ENCODE measurements at places on chromosomes 3 and 15.

- DNase-seq = no peak
These were observed 193.3 kb upstream of the TTC14 start for GRCh38 chr3:180408654-180409053.

DNA sequence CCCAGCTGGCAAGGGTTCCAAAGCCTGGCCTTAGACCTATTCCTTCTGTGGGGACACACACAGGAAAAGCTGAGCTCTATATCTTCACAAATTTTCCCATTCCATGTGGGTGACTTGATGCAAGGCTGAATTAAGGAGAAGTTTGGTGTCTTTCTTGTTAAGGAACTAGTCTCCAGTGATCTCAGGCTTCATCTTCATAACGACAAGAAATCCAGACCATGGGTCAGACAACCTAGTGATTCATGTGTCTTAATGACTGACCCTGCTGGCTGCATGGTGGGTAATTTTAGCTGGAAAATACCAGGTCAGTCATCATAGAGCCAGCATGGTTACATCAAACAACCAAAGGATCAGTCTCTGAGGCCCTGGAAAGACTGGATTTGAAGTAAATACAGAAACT lies 112.7 kb upstream of the SLC4A7 start:
- no peak for DNase-seq

- DNase-seq = no peak
These were observed 34.6 kb upstream of the FGD5 start for GRCh38 chr3:14784087-14784681.

DNA sequence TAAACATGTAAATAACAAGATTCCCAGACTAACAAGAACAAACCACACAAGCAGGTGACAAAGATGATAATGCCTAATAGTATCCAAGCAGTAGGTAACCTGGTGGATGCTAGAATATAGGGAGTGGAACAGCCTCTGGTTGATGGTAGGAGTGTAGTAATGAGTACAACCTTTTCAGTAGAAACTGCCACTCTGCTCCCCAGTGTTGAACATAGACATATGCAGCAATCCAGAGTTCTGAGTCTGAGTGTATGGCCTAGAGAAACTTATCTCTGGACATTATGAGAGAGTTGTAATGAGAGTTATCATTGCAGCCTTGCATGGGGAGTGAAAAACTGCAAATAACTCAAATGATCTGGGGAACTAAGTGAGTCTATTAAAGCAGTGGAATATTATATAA lies 76.1 kb upstream of the ACAD9 start:
- no peak for DNase-seq

DNA sequence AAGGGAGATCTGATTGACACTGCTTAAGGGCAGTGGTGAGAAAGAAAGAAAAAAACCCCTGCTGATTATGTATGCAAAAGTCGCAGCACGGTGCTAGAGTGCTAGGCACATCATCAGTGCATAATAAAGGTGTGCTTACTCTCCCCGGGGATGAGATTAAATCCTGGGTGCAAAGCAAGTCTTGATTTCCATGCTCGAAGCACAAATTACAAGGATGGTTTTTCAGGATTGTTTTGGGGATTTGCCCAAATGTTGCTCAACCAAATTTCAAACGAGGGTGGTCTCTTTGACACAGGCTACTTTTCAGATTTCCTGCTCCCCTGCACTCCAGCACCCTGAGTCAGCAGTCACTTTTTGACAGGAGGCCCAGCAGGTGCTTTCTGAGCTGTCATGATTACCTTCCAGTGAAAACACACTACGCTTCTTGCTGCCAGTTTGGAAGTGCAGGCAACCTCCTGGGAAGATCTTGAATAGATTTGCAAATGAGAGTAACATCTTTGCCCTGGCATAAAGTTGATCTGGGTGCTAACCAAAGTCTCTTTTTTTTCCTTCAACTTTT lies 167.5 kb upstream of the TRIM42 start:
- no peak for DNase-seq

DNA sequence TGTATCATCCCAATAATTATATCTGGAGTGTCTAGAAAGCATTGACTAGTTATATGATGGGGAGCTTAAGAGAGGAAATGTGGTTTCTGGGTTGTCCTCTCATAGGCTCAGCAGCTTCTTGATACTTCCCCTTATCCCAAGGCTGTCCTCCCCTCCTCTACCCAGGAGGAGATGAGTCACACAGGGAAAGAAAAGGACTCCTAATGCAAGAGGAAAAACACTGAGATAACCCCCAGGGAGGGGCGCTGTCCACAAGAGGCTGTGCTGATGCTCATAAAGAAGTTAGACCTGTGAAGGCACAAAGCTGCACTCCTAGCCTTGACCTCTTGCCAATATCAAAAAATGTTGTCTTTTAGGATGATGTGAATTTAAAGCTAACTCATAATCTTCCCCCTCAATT lies 28.8 kb upstream of the GYG1 start:
- no peak for DNase-seq

- no peak for DNase-seq
These were observed 227.3 kb upstream of the C2CD4B start for GRCh38 chr15:62392376-62392775.

- no peak for DNase-seq
These were observed 29.0 kb upstream of the FURIN start for GRCh38 chr15:90839187-90840071.

- DNase-seq = peak; percentile 8
These were observed 1.4 kb downstream of the MORF4L1 start for GRCh38 chr15:78873793-78874765.

GRCh38 chr3:59245300-59245858 lies 195.6 kb upstream of the CFAP20DC start:
- no peak for DNase-seq

- DNase-seq = no peak
These were observed 17.5 kb downstream of the SHC4 start for GRCh38 chr15:48946074-48946839.

GRCh38 chr3:172087602-172088580 lies 48.5 kb downstream of the FNDC3B start:
- no peak for DNase-seq

GRCh38 chr15:70722266-70723121 lies 40.9 kb downstream of the UACA start:
- DNase-seq = no peak

DNA sequence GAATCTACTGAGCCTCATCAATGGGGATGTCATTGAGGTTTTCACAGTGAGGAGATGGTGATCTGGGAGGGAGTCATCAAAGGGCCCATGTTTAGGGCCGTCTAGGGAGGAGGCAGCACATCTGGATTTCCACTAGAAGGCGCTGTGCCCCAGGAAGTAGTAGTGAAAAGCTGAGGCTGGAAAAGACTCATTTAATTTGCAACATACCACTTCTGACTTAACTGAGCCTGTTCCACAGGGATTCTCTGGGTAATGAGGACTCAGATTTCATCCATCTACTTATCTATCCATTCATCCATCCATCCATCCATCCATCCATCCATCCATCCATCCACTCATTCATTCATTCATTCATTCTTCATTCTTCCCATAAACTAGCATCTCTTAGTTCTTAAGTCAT lies 17.4 kb upstream of the SHF start:
- peak; percentile 43 for DNase-seq

DNA sequence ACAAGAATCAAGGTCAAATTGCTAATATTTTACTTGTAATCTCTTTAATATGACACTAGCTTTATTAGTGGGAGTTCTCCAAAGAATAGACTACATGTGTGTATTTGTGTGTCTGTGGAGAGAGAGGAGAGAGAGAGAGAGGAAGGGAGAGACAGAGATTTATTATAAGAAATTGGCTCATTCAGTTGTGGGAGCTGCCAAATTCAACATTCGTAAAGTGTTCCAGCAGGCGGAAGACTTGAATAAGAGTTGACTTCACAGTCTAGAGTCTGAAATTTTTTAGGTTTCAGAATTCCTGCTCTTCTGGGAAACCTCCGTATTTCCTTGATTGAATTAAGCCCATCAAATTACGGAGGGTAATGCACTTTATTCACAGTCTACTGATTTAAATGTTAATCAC lies 4.7 kb upstream of the CLDN1 start:
- DNase-seq = no peak

DNA sequence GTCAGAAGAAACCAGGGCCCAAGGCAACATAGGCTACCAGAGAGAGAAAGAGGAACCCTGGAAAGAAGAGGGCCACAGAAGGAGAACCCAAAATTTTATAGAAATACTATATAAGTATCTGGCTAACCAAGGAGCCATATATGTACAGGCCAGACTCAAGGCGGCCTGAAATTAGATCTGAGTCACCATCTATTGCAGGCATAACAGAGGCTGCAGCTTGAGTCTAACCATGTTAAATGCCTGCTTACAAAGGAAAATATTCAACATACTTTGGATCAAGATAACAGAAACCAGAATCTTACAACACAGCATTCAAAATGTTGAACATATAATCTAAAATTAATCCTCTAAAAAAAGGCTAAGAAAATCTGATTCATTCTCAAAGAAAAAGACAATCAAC lies 23.1 kb downstream of the IGSF11 start:
- no peak for DNase-seq

GRCh38 chr3:194129581-194130133 lies 6.3 kb upstream of the HES1 start:
- DNase-seq = no peak

GRCh38 chr3:155382396-155383042 lies 89.0 kb upstream of the STRIT1 start:
- no peak for DNase-seq

- no peak for DNase-seq
These were observed 181.6 kb upstream of the SOX14 start for GRCh38 chr3:137582484-137582883.

DNA sequence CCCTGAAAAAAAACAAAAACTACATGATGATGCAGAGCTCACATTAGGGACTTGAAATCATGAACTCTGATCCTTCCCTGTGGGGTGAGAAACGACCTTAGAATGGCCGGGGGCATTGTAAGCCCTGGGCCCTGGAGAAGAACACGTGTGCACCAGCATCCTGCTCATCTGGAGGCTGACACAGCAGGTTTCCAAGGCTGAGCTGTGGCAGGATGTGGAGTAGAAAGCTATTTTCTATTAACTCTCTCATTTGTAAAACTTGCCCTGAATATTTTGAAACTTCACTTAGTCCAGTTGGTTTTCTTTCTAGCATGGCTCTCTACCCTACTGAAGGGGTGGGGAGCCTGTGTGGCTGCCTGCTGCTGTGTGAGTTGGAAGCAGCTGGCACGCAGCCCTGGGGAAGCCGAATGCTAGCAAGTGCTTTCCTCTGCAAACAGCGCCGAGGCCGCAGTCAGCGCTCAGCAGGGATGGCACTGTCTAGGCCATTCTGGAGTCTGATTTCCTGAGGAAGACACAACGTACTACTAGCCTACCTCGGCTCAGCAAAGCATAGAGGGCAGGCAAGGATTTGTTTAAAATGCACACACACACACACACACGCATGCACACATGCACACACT lies 58.0 kb downstream of the GABRG3 start:
- no peak for DNase-seq

GRCh38 chr3:43214616-43215015 lies 71.7 kb upstream of the SNRK start:
- no peak for DNase-seq

GRCh38 chr3:88640581-88640980 lies 466.8 kb upstream of the EPHA3 start:
- DNase-seq = no peak

All from stimulated activated naive CD4-positive, alpha-beta T cell treated with Interleukin-2 at 50 U/mL for 16 hours (primary cell).